ENCODE measurements at places on chromosomes 2 and 18.

GRCh38 chr2:220783671-220784070 lies 788.4 kb downstream of the EPHA4 start:
- DNase-seq = no peak

GRCh38 chr2:201500534-201500933 lies 49.0 kb downstream of the STRADB start:
- DNase-seq = no peak

GRCh38 chr18:39976771-39977170 lies 1978.3 kb upstream of the PIK3C3 start:
- no peak for DNase-seq

DNA sequence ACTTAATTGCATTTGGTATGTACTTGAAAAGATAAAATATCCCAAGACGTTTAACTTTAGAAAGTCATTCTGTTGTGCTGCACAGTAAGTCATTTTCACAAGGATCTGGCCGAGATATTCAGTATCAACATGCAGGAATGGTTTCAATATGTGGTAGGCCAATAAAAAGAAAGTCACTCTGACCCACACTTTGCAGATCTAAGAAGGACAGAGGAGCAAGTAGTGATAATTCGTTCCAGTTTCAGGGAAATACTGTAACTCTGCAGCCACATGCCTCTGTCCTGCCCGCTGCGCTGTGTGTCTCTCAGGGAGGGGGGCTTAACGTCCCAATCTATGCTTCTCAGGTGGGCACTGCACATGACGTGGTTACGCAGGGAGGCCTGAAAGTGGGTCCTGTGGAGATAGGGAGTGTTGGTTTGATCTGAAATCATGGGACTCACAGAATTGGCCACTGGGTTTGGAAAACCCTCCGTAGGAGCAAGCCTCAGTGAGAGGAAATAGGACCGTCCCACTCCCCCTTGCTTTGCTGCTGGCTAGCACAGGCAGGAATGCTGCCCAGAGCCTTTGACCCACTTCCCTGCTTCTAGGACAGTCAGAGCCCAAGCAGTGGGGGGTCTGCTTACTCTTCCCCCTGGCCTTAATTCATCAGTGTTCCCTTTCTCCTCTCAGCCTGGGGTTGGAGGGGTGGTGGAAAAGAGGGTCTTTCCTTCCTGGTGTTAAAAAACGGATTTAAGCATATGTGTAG lies 314.7 kb upstream of the SPRED2 start:
- no peak for DNase-seq

GRCh38 chr18:48080546-48080945 lies 150.1 kb upstream of the SMAD2 start:
- DNase-seq = no peak

DNA sequence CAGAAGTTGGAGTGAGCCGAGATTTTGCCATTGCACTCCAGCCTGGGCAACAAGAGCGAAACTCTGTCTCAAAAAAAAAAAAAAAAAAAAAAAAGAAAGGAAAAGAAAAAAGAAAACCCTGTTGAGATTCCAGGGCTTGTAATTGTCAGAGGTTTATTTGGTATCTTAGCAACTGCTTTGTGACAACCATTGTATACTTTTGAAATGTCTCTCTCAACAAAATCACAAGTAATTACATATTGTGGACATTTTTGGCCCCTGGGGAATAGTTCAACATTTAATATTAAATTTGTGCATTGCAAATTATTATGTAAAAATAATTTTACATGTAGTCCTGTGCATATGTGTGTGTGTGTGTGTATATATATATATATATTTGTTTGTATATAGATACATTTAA lies 270.8 kb downstream of the GALNT13 start:
- no peak for DNase-seq

DNA sequence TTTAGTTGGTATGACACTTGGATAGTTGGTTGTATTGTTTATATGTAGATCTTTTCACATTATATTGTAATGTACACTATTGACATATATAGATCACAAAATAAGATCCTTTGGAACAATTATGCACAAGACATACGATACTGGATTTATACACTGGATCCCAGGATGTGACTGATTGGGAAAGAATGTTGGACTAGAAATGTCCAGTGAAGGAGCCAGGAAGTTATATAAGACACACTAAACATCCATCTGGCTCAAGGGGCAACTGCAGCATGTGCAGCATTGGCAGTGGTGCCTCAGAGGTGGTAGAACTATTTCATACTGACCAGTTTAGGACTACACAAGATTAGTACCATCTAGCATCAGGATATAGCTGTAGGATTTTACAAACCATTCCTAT lies 104.9 kb downstream of the TRABD2A start:
- DNase-seq = no peak

GRCh38 chr18:74198453-74198852 lies 50.1 kb downstream of the TIMM21 start:
- DNase-seq = no peak

- no peak for DNase-seq
Measured at GRCh38 chr18:41155910-41156851, 798.9 kb upstream of the PIK3C3 start.

- DNase-seq = no peak
Measured at GRCh38 chr18:44732599-44732998, 51.9 kb downstream of the SETBP1 start.

DNA sequence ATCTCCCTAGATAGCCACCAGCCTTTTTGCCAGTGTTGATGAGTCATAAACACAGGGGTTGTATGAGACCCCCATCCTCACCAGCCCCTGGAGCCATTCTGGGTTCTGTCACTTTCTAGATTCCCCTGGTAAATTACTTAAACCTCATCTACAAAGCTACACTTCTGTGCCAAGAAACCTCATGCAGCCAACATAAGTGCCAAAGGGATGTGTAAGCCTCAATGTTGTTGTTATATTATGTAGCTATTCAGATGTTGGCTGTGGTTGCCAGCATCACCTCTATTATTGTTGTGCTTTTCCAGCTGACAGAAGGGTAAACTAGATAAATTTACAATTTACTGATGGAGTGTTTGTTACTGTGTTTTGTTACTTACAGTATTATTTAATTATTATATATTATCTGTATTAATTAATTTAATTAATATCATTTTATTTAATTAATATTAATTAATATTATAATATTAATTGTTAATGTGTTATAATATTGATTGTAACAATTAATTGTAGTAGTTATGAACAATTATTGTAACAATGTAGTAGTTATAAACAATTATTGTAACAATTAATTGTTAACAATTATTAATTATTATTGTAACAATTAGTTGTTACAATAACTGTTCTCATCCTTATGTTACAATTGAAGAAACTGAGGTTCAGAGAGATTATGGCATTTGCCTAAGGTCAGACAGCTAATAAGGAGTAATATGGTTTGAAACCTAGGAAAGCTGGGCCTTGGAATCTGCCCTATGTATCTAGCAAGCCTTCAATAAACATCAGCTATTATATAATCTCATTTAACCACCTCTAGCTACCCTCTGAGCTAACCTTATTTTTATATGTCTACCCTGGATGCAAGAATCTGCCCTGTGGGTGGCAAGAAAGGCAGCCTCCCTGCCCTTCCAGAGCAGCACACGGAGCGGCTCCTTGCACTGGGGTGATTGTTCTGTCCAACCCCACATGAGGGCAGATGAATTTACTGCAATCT lies 36.1 kb downstream of the PSTPIP2 start:
- no peak for DNase-seq

GRCh38 chr2:85741833-85742455 lies 11.8 kb upstream of the ATOH8 start:
- no peak for DNase-seq

All from activated gamma-delta T cell (primary cell).